Head of caudate nucleus (tissue), 42 donors: ENCODE measurements at places on chromosomes 5 and 9.

DNA sequence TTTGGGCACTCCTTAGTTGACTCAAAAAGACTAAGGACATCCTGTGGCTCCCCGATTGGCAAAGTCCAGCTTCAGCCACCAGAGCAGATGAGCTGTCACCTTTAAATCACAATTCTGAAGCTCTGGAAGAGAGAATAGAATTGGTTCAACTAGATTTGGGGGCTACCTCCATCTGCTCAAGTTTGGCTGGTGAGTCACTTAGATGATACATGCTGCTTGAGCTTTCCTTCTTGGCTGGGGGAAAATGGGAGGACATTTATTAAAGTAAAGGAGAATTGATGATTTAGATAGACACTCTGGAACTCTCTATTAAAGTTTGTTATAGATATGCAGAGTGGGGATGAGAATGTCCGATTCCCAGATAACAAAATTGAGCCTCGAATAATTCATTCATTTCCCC, 30.0 kb upstream of the GRIA1 start:
- no peak for DNase-seq

DNA sequence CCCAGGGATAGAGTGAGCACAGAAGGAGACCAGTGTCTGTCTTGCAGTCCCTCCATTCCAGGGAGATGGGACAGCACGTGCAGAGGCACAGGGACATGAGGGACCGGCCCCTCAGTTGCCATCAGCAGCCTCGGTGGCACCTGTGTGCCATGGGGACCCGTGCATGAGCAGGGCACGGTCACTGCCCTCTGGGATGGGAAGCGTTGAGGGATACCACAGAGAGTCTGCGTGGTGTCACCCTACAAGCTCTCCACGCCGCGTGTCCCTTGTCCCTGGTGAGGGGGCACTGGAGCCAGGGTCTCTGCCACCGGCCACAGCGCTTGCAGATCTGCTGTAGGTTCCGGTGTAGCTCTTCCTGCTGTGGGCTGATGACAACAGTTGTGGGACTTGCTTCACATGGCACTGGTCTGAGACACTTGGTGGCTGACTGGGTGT, 108.1 kb downstream of the CACNA1B start:
- DNase-seq, result no peak

GRCh38 chr9:74935008-74935407, 17.7 kb downstream of the C9orf40 start:
- no peak for DNase-seq

DNA sequence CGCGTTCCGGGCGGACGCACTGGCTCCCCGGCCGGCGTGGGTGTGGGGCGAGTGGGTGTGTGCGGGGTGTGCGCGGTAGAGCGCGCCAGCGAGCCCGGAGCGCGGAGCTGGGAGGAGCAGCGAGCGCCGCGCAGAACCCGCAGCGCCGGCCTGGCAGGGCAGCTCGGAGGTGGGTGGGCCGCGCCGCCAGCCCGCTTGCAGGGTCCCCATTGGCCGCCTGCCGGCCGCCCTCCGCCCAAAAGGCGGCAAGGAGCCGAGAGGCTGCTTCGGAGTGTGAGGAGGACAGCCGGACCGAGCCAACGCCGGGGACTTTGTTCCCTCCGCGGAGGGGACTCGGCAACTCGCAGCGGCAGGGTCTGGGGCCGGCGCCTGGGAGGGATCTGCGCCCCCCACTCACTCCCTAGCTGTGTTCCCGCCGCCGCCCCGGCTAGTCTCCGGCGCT, at the start of gene DAPK1:
TSS of gene DAPK1 (plus strand) at position 264 of the 442 bp plus-strand sequence. CDS start 1,211 bp downstream, outside the sequence.
- DNase-seq, result peak; percentile 79

- no peak for DNase-seq
Measured at GRCh38 chr9:98442541-98442940, 187.1 kb upstream of the TBC1D2 start.

DNA sequence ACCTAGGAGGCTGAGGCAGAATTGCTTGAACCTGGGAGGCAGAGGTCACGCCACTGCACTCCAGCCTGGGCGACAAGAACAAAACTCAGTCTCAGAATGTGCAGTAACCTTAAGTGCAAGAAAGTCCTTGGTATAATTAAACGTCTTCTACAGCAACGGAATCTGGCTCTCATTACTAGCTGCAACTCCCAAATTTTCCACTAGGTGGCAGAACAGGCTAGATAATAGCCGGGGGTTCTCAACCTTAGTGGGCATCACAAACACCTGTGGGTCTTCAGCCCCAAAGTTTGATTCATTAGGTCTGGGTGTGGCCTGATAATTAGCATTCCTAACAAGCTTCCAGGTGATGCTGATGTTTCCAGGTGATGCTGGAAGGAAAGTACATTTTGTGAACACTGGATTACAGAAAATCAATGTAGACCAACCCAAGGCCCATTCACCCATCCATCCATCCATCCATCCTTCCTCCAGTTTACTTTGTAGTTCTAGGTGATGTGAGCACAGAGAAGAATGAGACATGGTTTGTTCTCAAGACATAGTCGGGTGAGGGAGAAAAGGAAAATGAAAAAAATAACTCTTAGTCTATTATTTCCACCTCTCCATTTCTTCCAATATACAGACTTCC, 37.3 kb downstream of the FBXW2 start:
- peak; percentile 89 for DNase-seq

DNA sequence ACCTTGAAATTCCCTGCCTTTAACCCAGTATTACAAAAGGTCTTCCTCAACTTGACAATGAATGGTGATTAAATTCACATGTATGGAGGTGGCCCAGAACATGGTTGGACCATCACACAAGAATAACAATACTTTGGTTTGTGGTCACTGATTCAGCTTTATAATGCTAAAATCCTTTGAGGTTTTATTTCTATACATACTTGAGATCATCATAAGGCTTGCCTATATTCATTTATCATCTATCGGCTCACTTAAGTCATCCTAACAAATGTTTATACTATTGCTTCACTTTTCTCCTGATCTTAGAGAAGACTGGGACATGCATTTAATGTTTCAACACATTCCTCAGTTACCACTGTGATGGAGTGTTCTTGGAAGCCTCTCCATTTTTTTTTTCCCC, 191.3 kb downstream of the DMAC1 start:
- no peak for DNase-seq

GRCh38 chr9:93918061-93918460, 37.1 kb downstream of the BARX1 start:
- DNase-seq, result no peak

DNA sequence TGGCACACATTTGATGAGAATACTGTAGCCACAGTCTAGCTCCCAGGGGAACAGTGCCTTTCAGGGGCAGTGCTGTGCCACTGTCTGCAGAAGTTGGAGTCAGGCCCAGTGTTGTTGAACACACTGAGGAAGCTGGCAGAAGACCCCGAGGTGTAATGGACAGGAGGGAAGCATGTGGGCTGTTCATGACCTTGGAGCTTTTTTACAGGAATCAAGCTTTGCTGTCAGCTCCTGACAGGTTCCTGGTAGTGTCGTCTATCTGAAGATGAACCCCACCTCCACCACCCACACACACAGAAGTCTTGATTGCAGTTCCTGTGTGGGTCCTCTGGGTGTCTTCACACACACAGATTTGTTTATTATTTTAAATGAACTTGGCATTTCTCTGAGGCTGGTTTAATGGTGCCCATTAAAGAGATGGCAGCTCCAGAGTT, 40.3 kb upstream of the TNFAIP8 start:
- peak; percentile 3 for DNase-seq

DNA sequence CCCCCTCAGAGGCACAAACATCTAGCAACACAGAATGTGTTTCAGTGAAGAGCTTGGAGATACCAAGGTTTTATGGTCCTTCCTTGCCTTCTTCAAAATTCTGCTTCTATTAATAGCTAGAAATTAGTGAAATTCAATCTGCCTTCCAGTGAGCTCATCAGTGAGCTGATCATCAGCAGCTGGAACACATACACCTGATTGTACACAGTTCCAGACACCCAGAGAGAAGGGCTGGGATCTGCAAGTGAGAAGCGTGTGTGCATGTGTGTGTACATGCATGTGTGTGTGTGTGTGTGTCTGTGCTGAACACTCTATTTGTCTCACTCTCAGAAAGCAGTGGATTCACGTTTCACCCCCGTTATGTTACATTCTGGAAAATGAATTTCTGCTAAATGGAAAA, 28.5 kb downstream of the CFAP90 start:
- DNase-seq, result no peak

DNA sequence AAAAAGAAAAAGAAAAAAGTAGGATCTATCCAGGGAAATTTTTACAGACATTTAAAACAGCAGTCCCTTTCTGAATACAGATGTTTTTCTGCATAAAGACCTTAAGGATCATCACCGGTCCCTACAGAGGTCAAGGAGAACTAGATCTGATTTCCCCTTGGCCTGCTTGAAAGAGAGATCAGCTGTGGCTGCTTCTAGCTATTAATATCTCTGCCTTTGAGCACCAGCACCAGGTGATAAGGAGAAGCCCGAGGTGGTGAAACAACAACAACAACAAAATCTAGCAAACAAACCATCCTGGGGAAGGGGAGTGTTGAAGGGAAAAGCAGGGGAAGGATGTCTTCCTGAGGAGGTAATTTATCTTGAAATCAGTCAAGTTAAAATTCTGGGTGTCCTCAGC, 42.1 kb downstream of the ZNF366 start:
- no peak for DNase-seq

DNA sequence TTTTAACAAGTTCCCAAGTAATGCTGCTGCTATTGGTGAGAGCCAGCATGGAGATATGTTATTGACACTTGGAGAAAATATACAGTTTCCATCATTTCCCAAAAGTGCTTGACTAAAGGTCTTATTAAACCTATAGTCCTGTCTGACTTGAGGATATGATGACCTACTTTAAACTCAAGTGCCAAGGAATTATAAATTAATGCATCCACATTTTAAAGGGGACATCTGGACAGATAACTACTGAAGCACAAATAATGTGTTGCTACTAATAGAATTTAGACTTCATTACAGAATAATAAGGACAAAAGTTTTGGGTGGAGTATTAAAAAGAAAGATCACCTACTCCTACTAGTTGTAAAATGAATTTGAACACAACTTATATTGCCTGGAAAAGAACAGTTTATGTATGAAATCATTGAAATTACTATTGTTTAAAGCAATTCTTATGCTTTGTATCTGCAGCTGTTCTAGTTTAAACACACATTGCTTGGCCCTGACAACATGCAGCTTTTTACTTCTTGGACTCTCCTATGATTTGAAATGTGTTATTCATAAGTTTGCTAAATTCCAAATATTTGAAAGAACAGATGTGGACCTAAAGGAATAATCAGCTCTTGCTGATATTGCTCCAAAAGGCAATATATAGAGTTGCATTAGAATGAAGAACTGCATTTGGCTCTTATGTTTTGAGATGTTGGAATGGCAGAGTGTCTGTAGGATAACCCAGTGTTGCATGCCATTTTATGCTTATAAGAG, 73.4 kb downstream of the SGCD start:
- no peak for DNase-seq

DNA sequence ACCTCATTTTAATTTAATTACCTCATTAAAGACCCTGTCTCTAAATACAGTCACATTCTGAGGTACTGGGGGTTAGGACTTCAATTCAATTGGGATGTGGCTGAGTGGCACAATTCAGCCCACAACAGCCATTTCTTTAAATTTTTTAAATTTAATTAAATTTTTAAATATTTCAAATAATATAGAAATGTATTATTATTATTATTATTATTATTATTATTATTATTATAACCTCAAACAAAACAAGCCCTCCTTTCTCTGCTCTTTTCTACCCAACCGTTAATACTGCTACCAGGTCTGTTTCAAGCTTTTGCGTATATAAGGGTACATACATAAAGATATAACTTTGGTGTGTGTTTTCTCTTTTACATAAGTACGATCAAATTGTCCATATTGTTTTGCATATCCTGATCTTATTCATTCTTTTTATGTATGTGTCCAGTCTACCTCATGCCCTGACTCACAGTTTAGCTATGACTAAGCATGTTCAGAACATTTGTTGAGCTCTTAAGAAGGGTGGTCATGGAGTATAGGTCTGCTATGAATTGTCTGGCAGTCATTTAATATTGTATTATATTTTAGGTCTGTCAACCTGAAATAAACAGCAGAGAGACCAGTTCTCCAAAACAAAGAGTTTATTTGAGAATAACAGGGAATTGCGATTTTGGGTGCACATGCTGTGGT, 16.1 kb upstream of the RAB14 start:
- no peak for DNase-seq

- DNase-seq, result peak; percentile 14
Measured at GRCh38 chr9:79572032-79572607, 355 bp downstream of the TLE4 start.

DNA sequence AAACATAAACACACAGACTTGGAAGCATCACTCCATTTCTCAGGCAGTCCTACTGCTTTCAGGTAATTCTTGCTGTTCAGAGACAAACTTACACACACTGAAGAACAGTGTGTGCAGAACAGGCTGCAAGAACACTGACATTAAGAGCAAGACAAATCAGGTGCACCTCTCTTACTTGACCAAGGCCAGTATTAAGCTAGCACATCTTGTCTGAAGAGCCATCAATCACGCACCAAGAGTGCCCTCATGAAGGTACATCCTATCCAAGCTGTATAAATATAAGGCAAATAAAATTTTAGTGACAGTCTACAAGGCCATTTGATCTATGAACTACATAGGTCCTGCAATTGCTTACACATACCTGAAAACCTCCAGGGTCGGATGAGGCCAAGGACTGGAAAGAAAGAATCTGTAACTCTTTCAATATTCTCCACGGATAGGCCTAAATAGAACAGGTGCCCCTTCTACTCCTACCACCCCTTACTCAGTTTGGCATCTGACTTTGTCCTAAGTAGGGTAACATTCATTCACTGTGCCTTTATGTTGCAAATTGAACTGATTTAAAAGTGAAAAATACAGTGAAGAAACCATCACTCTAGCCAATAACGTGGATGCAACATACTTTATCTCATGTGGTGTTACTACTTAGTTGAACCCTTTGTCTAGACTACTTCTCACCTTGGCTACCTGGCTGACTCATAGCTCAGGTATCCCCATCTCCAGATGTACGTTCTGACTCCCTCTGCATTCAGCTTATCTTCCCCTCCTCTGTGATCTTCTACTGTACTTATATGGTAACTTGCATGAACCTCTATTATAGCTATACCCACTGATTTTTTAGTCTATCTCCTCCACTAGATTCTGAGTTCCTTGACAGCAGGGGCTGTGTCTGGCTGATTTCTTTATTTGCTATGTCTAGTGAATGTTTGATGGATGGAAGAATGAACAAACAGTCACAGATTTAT, 256.3 kb downstream of the KIAA0825 start:
- DNase-seq, result no peak

- DNase-seq, result no peak
Measured at GRCh38 chr5:10246761-10247160, 2.9 kb downstream of the ATPSCKMT start.

DNA sequence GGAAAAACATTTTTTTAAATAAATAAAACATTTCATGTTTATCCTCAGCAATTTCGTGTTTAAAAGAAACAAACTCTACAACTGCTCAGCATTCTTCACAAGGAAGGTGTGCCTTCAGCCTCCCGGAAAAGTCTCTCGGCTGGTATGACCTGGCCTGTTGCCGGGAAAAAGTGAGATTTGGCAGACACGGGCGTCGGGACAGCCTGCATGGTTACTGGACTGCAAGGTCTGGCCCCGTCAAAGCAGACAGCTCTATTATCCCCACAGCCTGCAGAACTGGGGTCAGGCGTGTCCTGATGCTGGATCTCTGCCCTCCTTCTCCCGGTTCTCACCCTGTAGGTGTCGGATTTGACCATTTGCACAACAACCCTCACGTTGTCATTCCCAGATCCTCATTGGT, 120.3 kb upstream of the SPATA31C2 start:
- peak; percentile 41 for DNase-seq

GRCh38 chr5:79149433-79149832, 37.8 kb downstream of the BHMT start:
- no peak for DNase-seq
